Keratinocyte (primary cell): ENCODE measurements at places on chromosomes 13 and 19. TPM values are rescaled to one million over a fixed set of nuclear protein-coding genes. Genes with fewer than 3 reads are reported as not detected.

Gene ATCAY
- polyA plus RNA-seq: not detected in 3 replicates

Gene KCNJ14
- 0.34 to 0.46 TPM (median 0.39 TPM) in 3 replicates for polyA plus RNA-seq

Gene CEACAM7
- not detected in 3 replicates for polyA plus RNA-seq

Gene CYP4F8
- polyA plus RNA-seq: not detected in 3 replicates

Gene KCNN1
- polyA plus RNA-seq: not detected in 3 replicates

Gene U2AF2
- 109 to 157 TPM (median 109 TPM) in 3 replicates for polyA plus RNA-seq

Gene ONECUT3
- polyA plus RNA-seq: under 0.01 to 0.01 TPM in 2 of 3 replicates, not detected in the other

Gene LRG1
- polyA plus RNA-seq: 1.2 to 3.5 TPM (median 1.3 TPM) in 3 replicates

Gene SYCN
- polyA plus RNA-seq: not detected in 3 replicates

Gene CYP2S1
- polyA plus RNA-seq: 4.9 to 5.8 TPM (median 4.9 TPM) in 3 replicates

Gene SPINT2
- polyA plus RNA-seq: 362 to 472 TPM (median 363 TPM) in 3 replicates

Gene RAB3A
- polyA plus RNA-seq: 0.30 to 0.92 TPM (median 0.56 TPM) in 3 replicates

Gene ZGLP1
- polyA plus RNA-seq: 0.43 to 2.1 TPM (median 0.71 TPM) in 3 replicates

Gene DACT3
- polyA plus RNA-seq: 0.03 to 0.14 TPM (median 0.04 TPM) in 3 replicates

Gene ZSWIM9
- polyA plus RNA-seq: 0.28 to 0.46 TPM (median 0.41 TPM) in 3 replicates

Gene KLK3
- polyA plus RNA-seq: not detected in 3 replicates

Gene LILRB4
- polyA plus RNA-seq: not detected in 3 replicates

Gene APLP1
- 0.50 to 0.95 TPM (median 0.66 TPM) in 3 replicates for polyA plus RNA-seq

Gene KIR2DL3
- not detected in 3 replicates for polyA plus RNA-seq

Gene GCDH
- polyA plus RNA-seq: 9.9 to 16.8 TPM (median 11.5 TPM) in 3 replicates

Gene PCP2
- not detected in 3 replicates for polyA plus RNA-seq

Gene KLK11
- 12.8 to 39.0 TPM (median 18.0 TPM) in 3 replicates for polyA plus RNA-seq

Gene IGFL3
- polyA plus RNA-seq: 236 to 560 TPM (median 344 TPM) in 3 replicates

Gene F2RL3
- polyA plus RNA-seq: 0.01 TPM in 1 of 3 replicates, not detected in the others

Gene NMRK2
- not detected in 3 replicates for polyA plus RNA-seq

Gene OLFM4
- not detected in 3 replicates for polyA plus RNA-seq

Gene ZNF14
- 1.8 to 2.1 TPM (median 2.1 TPM) in 3 replicates for polyA plus RNA-seq

Gene LRRC8E
- polyA plus RNA-seq: 11.5 to 22.2 TPM (median 13.5 TPM) in 3 replicates

Gene ZFP14
- 0.62 to 0.96 TPM (median 0.88 TPM) in 3 replicates for polyA plus RNA-seq

Gene HSPH1
- polyA plus RNA-seq: 54.3 to 111 TPM (median 73.5 TPM) in 3 replicates

Gene CFAP97D2
- not detected in 3 replicates for polyA plus RNA-seq

Gene SOX1
- not detected in 3 replicates for polyA plus RNA-seq

Gene DMKN
- 235 to 251 TPM (median 238 TPM) in 3 replicates for polyA plus RNA-seq

Gene MBD3L2B
- polyA plus RNA-seq: not detected in 3 replicates

Gene CRX
- not detected in 3 replicates for polyA plus RNA-seq

Gene CD22
- polyA plus RNA-seq: 0.06 to 0.42 TPM (median 0.26 TPM) in 3 replicates

Gene SIGLEC10
- polyA plus RNA-seq: not detected in 3 replicates

Gene RFPL4A
- not detected in 3 replicates for polyA plus RNA-seq

Gene KCNK6
- 23.9 to 33.7 TPM (median 29.1 TPM) in 3 replicates for polyA plus RNA-seq

Gene RFPL4AL1
- not detected in 3 replicates for polyA plus RNA-seq

Gene CBARP
- 0.93 to 2.8 TPM (median 1.2 TPM) in 3 replicates for polyA plus RNA-seq

Gene RPL28
- polyA plus RNA-seq: 282 to 1,011 TPM (median 432 TPM) in 3 replicates

Gene PGLYRP2
- not detected in 3 replicates for polyA plus RNA-seq

Gene FCAR
- not detected in 3 replicates for polyA plus RNA-seq

Gene ZNF766
- 7.5 to 10.6 TPM (median 7.9 TPM) in 3 replicates for polyA plus RNA-seq

Gene PDX1
- not detected in 3 replicates for polyA plus RNA-seq

Gene PRSS57
- polyA plus RNA-seq: not detected in 3 replicates

Gene C1QTNF9B
- polyA plus RNA-seq: not detected in 3 replicates

Gene IGFL2
- polyA plus RNA-seq: 2.9 to 16.2 TPM (median 7.1 TPM) in 3 replicates
